ENCODE measurements at places on chromosomes 5 and 9. TPM values are rescaled to one million over a fixed set of nuclear protein-coding genes. Genes with fewer than 3 reads are reported as not detected.
A peak's percentile ranks its signal among the peaks of the same experiment; 100 is the strongest.

DNA sequence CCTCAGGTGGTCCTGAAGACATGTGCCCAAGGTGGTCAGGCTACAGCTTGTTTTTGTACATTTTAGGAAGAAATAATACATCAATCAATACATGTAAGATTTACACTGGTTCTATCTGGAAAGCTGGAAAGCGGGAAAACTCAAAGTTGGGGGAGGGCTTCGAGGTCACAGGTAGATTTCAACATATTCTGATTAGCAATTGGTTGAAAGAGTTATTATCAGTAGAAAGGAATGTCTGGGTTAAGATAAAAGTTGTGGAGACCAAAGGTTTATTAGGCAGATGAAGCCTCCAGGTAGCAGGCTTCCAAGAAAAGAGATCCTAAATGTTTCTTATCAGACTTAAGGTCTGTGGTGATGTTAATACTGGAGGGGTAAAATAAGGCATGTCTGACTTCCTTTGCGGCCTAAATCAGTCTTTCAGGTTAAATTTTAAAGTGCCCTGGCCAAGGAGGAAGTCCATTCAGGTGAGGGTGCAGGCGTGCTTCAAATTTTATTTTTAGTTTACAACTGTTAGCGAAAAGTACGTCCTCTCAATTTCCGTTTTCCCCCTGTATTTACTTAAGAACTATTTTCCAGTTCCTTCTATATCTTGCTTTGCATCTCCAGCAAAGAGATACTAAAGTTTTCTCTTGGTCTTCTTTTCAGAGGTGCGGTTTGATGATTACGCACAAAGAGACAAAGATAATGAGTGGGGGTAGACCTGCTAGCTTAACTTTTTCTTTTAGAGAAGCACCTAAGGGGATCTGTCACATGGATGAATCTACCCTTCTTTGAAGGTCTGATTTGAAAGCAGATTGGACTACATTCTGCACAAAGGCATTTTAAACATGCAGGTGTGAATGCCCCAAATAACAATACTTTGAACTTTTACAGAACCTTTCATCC, 578.6 kb downstream of the RAB3C start:
- H3K27ac ChIP-seq: no peak overlapping the region
- no peak for DNase-seq
- H3K36me3 ChIP-seq: no peaks in the 10 kb centered on the region
- H3K4me1 ChIP-seq: no peaks in the 10 kb centered on the region
- no peaks in the 10 kb centered on the region for H3K27me3 ChIP-seq

- DNase-seq: no peak
- no peaks in the 10 kb centered on the region for H3K36me3 ChIP-seq
- no peaks in the 10 kb centered on the region for H3K4me1 ChIP-seq
- H3K4me3 ChIP-seq: no peak overlapping the region
- no peaks in the 10 kb centered on the region for H3K27me3 ChIP-seq
Observed at GRCh38 chr9:105425816-105426433, 21.9 kb upstream of the FSD1L start.

- no peaks in the 10 kb centered on the region for H3K36me3 ChIP-seq
- no peaks in the 10 kb centered on the region for H3K4me1 ChIP-seq
- no peak overlapping the region for H3K27ac ChIP-seq
- H3K4me3 ChIP-seq: no peak overlapping the region
- no peaks in the 10 kb centered on the region for H3K27me3 ChIP-seq
- DNase-seq: no peak
Observed at GRCh38 chr9:1100945-1101344, 50.8 kb downstream of the DMRT2 start.

GRCh38 chr5:143683459-143683858, 128.5 kb upstream of the HMHB1 start:
- no peak for DNase-seq
- H3K27ac ChIP-seq: no peak overlapping the region
- no peak overlapping the region for H3K4me3 ChIP-seq
- peaks cover under 1% of the 10 kb centered on the region for H3K4me1 ChIP-seq
- H3K36me3 ChIP-seq: no peaks in the 10 kb centered on the region

GRCh38 chr5:36389245-36389644, 87.5 kb upstream of the RANBP3L start:
- peaks cover 8% of the 10 kb centered on the region for H3K4me1 ChIP-seq
- no peak overlapping the region for H3K4me3 ChIP-seq
- H3K36me3 ChIP-seq: no peaks in the 10 kb centered on the region
- no peak overlapping the region for H3K27ac ChIP-seq

GRCh38 chr5:67043796-67044511, 152.6 kb downstream of the CD180 start:
- DNase-seq: no peak
- H3K27ac ChIP-seq: no peak overlapping the region
- H3K27me3 ChIP-seq: no peaks in the 10 kb centered on the region
- H3K36me3 ChIP-seq: no peaks in the 10 kb centered on the region

- H3K27ac ChIP-seq: no peak overlapping the region
- no peaks in the 10 kb centered on the region for H3K4me1 ChIP-seq
- DNase-seq: no peak
- H3K36me3 ChIP-seq: peaks cover 72% of the 10 kb centered on the region
- no peak overlapping the region for H3K4me3 ChIP-seq
- H3K27me3 ChIP-seq: no peaks in the 10 kb centered on the region
Observed at GRCh38 chr5:98899456-98899855, 29.4 kb downstream of the CHD1 start.

DNA sequence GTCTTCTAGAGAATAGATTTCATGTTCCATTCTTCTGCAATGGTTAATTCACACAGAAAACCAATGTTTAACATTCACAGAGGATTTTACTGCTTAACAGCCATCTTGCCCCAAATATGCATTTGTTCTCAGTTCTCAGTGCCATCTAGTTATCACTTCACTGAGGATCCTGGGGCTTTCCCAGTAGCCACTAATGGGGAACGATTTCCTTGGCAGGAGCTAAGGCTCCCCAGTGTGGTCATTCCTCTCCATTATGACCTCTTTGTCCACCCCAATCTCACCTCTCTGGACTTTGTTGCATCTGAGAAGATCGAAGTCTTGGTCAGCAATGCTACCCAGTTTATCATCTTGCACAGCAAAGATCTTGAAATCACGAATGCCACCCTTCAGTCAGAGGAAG, 3.4 kb downstream of the ERAP2 start:
- no peaks in the 10 kb centered on the region for H3K27me3 ChIP-seq
- H3K4me1 ChIP-seq: peaks cover 73% of the 10 kb centered on the region
- peak; percentile 17 for DNase-seq
- H3K36me3 ChIP-seq: peaks cover 47% of the 10 kb centered on the region

GRCh38 chr9:21510806-21511205, 28.7 kb upstream of the IFNE start:
- no peak overlapping the region for H3K4me3 ChIP-seq
- H3K27ac ChIP-seq: no peak overlapping the region
- H3K4me1 ChIP-seq: no peaks in the 10 kb centered on the region
- no peaks in the 10 kb centered on the region for H3K27me3 ChIP-seq
- no peak for DNase-seq

GRCh38 chr9:20402273-20402875, 219.9 kb downstream of the MLLT3 start:
- peaks cover 3% of the 10 kb centered on the region for H3K4me1 ChIP-seq
- H3K27me3 ChIP-seq: no peaks in the 10 kb centered on the region
- no peaks in the 10 kb centered on the region for H3K36me3 ChIP-seq
- DNase-seq: no peak
- H3K27ac ChIP-seq: no peak overlapping the region
- no peak overlapping the region for H3K4me3 ChIP-seq

DNA sequence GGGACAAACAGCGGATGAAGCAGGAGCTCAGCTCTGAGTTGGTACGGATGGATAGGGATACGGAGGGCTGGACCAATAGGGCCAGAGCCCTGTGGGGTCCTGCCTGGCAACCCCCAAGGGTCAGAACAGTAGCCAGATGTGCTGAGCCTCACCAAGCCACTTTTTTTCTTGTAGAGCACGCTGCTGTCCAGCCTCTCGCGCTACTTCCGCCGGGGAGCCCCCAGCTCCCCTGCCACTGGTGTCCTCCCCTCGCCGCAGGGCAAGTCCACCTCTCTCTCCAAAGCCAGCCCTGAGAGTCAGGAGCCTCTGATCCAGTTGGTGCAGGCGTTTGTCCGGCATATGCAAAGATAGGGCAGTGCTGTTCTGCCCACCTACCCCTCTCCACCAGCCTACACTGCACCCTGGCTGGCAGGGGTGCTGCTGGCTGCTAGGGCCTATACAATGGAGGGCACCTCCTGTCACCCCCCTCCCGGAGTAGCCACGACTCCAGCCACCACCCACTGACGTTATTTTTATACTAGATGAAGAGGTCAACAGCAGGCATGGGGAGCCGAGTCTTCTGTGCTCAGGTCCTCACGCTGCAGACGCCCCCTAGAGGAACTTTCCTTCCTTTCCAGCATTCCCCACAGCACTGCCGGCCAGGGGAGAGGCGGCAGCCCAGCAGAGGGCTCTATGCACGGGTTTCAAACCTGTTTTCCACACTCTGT, 21.6 kb downstream of the SH3GLB2 start:
- no peaks in the 10 kb centered on the region for H3K4me1 ChIP-seq
- no peak overlapping the region for H3K27ac ChIP-seq
- no peaks in the 10 kb centered on the region for H3K27me3 ChIP-seq
- no peak overlapping the region for H3K4me3 ChIP-seq

GRCh38 chr5:149337736-149338135, 7.6 kb upstream of the GRPEL2 start:
- no peak overlapping the region for H3K4me3 ChIP-seq
- DNase-seq: no peak
- no peaks in the 10 kb centered on the region for H3K27me3 ChIP-seq
- H3K36me3 ChIP-seq: no peaks in the 10 kb centered on the region
- no peak overlapping the region for H3K27ac ChIP-seq
- H3K4me1 ChIP-seq: no peaks in the 10 kb centered on the region

DNA sequence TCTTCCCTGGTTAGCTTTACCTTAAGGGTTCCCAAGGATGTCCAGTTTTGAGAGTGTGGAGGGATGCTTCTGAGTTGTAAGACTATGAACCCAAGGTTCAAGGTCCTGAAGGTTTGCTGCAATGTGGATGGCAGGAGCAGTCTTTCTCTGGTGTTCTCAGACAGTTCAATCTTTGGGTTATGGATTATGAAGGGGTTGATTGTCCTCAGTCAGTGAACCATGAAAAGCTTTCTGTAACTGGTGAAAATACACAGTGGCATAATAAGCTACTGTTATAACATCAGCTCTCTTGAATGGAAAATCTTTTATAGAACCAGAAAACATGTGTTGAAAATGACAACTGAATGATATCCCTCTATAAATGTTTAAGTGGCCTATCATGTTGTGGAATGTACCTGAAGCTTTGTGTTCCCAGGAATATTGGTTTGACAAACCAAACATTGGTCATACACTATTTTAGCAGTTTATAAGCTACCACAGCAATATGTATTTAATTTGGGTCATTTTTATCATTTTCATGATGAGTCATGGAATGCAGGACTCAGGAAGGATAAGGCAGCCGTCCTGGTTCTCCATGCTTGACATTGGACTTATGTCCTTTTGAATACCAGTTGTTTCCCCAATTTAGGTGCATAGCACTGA, 1041.8 kb upstream of the ARRDC3 start:
- H3K36me3 ChIP-seq: no peaks in the 10 kb centered on the region
- H3K27me3 ChIP-seq: no peaks in the 10 kb centered on the region
- H3K4me3 ChIP-seq: no peak overlapping the region

GRCh38 chr5:148163345-148163744, 5.0 kb upstream of the SPINK14 start:
- no peaks in the 10 kb centered on the region for H3K36me3 ChIP-seq
- H3K4me3 ChIP-seq: no peak overlapping the region
- no peak for DNase-seq
- no peak overlapping the region for H3K27ac ChIP-seq

DNA sequence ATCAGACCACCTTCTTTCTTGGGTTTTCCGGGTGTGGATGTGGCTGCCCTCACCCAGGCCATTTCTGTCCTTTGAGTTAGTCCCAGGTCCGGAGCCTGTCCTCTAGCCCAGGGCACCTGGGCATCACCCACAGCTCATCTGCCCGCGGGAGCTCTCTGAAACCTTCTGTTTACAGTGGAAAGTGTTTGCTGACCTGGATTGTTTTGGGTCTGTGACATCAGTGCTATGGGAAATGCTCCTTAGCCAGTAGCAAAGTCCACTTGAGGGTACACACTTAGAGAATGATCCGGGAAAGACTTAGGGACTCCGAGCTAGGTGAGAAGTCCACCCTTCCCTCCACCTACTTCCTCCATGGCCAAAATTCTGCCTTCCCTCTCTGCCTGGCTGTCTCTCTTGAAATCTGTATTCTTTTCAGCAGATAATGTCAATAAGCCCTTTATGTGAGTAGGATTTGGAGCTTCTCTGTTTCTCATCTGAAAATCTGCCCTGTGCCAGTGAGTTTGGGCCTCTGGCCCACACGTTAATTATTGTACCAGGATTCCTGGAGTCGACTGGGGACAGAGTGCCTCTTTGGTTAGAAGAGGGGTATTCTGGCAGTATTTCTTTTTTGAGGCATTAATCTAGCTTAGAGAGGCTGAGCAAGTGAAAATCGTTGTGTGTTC, 19.9 kb downstream of the ABLIM3 start:
- DNase-seq: no peak
- H3K27ac ChIP-seq: no peak overlapping the region
- no peaks in the 10 kb centered on the region for H3K4me1 ChIP-seq
- no peaks in the 10 kb centered on the region for H3K36me3 ChIP-seq
- no peaks in the 10 kb centered on the region for H3K27me3 ChIP-seq

- no peaks in the 10 kb centered on the region for H3K36me3 ChIP-seq
- H3K27me3 ChIP-seq: no peaks in the 10 kb centered on the region
- H3K27ac ChIP-seq: no peak overlapping the region
- H3K4me3 ChIP-seq: no peak overlapping the region
- no peak for DNase-seq
Observed at GRCh38 chr5:112634796-112635195, 102.9 kb upstream of the APC start.

DNA sequence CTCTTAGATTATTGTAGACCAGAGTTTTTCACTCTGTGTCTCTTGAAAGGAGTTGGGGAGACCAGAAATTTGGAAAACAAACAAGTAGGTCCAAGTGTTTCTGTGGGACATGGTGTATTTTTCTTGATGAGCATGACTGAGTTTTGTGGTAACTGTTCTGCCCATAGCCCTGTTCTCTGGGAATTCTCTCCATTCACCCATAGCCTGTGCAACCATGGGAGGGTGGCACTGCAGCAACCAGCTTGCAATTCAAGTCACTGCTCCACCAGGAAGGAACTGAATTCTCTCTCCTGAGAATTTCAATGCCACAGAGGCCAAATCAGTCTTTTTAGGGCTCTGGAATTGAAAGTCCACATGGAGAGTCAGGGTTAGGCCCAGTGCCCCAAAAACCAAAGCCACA, 475.3 kb upstream of the TRPC7 start:
- no peaks in the 10 kb centered on the region for H3K36me3 ChIP-seq
- no peak overlapping the region for H3K4me3 ChIP-seq
- H3K4me1 ChIP-seq: no peaks in the 10 kb centered on the region
- no peak for DNase-seq
- H3K27ac ChIP-seq: no peak overlapping the region

TAF11L10 gene
- total RNA-seq: not detected

ICE1 gene
- 39.7 TPM for total RNA-seq

LOX gene
- total RNA-seq: not detected

SAXO1 gene
- not detected for total RNA-seq

GPR21 gene
- total RNA-seq: 2.3 TPM

KIF24 gene
- total RNA-seq: 0.79 TPM

ZNF883 gene
- total RNA-seq: 0.54 TPM

PCDHGA11 gene
- 1.5 TPM for total RNA-seq
